Stimulated activated CD4-positive, alpha-beta T cell treated with anti-CD3 and anti-CD28 coated beads, Interleukin-12 subunit alpha, Interleukin-12 subunit beta, amount 100 ng/mL, for 4 hours (primary cell): ENCODE measurements at places on chromosomes 1 and 21.

DNA sequence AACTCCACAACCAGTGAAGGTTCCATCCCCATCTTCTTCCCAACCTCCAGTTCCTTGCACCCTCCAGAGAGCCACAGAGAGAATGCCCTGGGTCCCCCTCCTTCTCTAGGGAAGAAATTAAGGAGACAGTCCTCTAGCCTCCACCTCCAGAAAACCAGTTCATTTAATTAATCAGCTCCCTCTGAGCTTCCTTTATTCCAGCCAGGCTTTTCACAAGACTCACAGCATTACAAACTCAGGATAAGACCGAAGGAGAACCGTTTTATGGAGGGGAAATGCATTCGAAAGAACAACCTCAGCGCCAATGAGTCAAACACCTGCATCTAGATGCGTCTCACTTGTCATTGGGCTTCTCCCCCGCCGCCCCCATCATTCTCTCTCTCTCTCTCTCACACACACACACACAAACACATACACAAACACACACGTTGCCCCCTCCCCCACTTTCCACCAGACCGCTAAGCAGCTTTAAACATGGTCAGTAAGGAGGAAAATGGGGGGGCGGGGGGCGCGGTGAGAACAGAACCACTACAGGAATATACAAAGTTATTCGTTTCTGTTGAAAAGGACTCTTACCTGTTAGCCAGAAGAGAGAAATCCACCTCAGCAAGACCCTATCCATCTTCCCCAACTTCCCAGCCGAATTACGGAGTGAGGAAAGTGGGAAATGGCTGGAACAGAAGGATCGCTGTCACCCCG, 544 bp downstream of the ILDR2 start:
- peak; percentile 44 for DNase-seq

DNA sequence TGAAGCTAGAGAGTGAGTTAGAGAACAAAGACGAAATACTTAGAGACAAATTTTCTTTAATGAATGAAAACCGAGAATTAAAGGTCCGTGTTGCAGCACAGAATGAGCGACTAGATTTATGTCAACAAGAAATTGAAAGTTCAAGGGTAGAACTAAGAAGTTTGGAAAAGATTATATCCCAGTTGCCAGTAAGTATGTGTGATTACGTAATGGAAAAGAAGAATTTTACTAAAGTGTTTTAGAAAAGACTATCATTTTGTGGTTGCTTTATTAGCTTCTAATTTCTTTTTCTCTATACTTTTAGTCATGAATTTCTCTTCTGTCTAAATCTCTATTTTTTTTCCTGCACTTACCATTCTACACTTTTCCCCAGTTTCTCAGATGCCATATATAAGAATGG, 26.7 kb downstream of the CCDC18 start:
- no peak for DNase-seq

- no peak for DNase-seq
These were observed 38.2 kb downstream of the TNFSF4 start for GRCh38 chr1:173168941-173169340.

DNA sequence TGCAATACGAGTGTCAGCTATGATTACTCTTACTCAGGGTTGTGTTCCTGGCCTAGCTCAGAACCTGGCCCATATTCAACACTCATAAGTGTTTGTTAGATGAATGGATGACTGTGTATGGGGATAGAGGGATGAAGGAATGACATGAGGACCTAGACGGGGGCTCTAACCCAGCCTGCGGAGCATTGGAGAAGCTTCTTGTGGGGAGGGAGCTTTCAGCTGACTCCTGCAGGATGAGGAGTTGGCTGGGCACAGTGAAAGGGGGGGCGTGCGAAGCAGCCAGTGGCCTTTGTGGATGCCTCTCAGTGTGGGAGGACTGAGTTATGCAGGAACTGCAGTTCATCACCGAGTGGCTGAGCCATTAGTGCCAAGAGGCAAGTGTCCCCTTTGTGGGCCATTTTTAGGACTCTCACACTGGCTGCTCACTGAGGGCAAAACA, 1.2 kb upstream of the EXTL1 start:
- DNase-seq, result no peak

- no peak for DNase-seq
These were observed 1150.9 kb downstream of the MRPL39 start for GRCh38 chr21:24456358-24456757.

- DNase-seq, result no peak
These were observed 22.3 kb downstream of the ACP6 start for GRCh38 chr1:147647796-147648633.

- DNase-seq, result no peak
These were observed at the start of gene GJC2 for GRCh38 chr1:228149406-228150119. Gene GJC2, plus strand, starts transcription at chr1:228149930. Its CDS starts 7,829 bp downstream, at chr1:228157759.

GRCh38 chr1:118339400-118340124, 154.5 kb upstream of the SPAG17 start:
- no peak for DNase-seq

- DNase-seq, result no peak
These were observed 42.3 kb downstream of the KRTAP10-1 start for GRCh38 chr21:44497703-44498126.

- no peak for DNase-seq
These were observed 111.7 kb upstream of the KCNJ6 start for GRCh38 chr21:38027901-38028498.

DNA sequence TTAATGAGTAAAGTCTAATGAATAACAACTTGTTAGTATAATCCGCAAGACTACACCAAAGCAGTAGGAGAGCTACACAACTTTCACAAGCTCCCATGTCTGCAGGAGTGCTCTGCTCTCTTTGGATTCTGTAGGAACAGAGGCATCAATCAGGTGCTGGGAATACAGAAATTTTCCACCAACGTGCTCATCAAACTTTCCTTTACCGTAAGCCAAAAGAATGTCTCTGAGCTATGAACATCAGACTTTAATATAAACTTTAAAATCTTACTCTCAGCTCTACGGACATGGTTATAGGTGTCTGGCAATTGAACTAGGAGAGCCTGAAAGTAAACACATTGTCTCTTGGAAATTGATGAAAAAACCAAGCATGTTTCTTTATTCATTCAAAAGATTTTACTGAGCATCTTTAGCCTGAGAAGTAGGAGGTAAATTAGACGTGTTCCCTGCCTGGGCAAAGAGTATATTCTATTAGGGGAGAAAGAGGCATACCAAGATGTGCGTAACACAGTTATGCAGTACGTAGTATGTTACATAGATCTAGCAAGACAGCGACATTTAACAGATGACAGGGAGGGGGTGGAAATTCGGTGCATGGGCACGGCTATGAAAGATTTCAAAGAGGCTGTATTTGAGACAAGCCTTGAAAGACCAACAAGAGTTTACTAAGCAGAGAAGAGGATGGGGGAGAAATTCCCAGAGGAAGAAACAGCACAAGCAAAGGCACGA, 85.2 kb downstream of the TM2D1 start:
- no peak for DNase-seq

GRCh38 chr1:92118826-92119225, 38.7 kb downstream of the BTBD8 start:
- no peak for DNase-seq

DNA sequence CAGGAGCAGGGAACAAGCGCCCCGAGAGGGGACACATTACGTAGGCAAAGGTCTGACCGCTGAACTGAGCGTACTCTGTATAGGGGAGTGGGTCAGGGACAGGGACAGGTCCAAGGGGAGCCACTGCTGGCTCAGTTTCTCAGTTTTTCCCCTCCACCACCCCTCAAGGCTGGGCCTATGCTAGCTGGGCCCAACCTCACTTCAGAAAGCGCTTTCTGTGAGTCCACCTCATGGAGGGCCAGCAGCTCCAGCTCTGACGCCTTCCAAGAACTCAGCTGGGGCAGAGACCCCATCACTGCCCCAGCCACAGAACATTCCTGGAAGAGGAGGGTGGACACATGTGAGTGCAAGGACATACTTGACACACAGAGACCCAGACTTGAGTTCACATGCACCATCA, 242.0 kb downstream of the FOXD2 start:
- DNase-seq, result no peak

GRCh38 chr1:4305526-4306301, 348.7 kb upstream of the AJAP1 start:
- no peak for DNase-seq

DNA sequence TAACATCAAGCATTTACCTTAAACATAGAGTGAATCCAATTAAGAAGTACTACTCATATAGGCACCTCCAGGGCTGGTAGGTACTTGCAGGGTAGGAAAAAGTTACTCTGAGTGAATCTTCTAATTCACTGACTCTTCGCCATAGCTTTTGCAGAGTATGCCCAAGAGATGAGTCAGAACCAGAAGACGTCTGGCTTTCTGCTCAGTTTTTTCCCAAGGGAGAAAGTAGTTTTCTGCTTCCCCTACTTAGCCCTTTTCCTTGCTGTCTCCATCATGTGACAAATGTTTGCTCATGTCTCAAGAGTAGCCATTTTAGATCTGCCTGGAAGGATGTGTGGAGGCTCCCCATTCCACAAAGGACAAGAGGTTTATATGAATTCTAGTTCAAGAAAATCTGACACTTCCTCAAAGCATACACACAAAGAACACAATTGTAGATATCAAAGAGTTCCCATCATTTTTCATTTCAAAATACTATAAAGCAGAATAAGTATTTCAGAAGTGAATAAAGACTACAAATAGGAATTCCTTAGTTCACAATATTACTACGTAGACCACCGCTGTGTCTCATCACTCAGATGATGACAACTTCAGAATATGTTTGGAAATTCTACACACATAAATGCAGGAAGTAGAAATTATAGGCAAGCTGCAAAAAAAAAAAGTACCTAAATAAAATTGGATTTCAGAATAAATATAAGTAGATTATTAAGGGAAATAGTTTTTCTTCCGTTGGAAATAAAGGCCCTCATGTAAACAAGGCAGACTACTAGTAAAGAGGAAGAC, 98.5 kb downstream of the ASH1L start:
- no peak for DNase-seq

GRCh38 chr1:1032424-1032823, 12.5 kb downstream of the AGRN start:
- no peak for DNase-seq

DNA sequence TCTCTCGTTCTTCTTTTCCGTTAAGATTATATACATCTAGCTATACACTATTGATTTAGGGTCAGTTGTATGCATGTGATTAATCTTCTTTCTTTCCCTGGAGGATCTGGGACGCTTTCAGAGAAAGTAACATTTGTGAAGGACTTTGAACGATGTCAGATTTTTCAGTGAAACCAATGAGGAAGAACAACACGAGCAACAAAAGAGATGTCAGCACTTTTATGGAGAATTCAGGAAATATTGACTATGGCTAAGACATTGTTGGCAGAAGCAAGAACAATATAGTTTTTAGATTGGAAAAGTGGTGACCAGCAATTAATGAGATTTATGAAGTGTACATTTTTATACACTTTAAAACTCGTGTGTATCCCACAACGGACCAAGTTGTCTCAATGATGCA, 355.5 kb downstream of the TGFB2 start:
- no peak for DNase-seq

GRCh38 chr1:169133801-169134502, 27.5 kb downstream of the ATP1B1 start:
- DNase-seq, result no peak

- DNase-seq, result no peak
These were observed 11.9 kb downstream of the KIF21B start for GRCh38 chr1:201011616-201012015.

GRCh38 chr21:16742741-16743140, 770.1 kb upstream of the CXADR start:
- DNase-seq, result no peak

DNA sequence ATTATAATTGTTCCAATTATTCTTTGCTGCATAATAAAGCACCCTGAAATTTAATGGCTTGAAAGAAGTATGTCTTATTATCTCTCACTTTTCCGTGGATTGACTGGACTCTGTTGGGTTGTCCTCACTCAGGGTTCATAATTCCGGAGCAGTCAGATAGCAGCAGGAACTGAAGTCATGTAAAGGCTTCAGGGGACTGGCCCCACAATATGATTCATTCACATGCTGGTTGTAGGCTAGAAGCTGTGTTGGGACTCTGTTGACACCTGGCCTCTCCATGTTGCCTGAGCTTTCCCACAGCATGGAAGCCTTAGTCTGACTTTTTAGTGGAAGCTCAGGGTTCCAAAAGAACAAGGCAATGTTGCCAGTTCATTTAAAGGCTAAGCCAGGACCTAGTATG, 367.1 kb upstream of the ADGRL2 start:
- DNase-seq, result no peak

DNA sequence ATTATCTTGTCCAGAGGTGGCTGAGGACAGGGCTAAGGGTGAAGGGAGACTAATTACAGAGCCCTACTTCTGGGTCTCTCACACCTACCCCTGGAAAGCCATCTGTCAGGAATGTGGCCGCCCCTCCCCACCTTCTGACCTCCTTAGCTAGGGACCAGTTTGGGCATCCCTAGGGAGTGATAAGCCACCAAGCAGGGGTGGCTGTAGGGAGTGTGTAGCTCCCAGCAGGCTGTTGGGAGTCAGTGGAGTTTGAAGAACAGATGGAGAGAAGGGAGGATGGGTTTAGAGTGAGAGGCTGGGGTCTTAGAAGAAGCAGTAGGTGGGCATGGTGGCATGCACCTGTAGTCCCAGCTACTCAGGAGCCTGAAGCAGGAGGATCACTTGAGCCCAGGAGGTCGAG, 808 bp upstream of the SERINC2 start:
- no peak for DNase-seq

DNA sequence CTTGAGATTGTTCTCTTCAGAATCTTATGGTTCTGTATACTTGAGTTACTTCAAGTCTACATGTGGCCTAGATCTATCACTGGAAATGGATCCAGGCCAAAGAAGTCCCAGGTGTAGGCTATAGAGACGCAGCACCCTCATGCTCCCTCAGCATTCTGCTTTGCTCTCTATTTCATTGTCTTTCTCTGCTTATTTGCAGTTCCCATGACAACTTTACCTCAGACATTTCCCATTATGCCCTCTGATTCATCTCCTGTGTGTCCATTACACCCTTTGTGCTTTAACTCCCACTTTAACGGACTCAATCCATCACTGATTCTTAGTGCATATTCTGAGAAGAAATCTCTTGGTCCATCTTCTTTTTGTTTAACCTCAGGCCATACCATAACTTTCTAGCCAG, 236.9 kb upstream of the NRIP1 start:
- DNase-seq, result no peak

DNA sequence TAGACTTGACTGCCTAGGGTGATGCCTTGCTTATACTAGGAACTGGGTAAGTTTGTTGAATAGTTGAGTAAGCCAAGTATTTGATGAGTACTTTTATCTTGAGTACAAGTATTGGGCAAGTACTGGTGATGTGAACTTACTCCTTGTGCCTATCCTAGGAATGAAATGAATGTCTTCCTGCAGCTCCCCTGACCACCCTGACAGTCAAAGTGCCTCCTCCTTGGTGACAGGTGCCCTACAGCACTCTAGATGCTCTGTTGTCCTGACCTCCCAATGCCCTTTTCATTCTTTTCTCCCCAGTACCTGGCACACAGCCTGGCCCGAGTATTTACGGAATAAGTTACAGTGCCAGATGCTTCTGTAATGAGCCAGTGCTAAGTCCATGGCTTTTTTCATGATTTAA, 25.5 kb downstream of the PCSK9 start:
- DNase-seq, result no peak

- no peak for DNase-seq
These were observed 449.8 kb downstream of the OMA1 start for GRCh38 chr1:58096714-58097113.
